ENCODE measurements at places on chromosomes 11 and 22.
A peak's percentile ranks its signal among the peaks of the same experiment; 100 is the strongest.

DNA sequence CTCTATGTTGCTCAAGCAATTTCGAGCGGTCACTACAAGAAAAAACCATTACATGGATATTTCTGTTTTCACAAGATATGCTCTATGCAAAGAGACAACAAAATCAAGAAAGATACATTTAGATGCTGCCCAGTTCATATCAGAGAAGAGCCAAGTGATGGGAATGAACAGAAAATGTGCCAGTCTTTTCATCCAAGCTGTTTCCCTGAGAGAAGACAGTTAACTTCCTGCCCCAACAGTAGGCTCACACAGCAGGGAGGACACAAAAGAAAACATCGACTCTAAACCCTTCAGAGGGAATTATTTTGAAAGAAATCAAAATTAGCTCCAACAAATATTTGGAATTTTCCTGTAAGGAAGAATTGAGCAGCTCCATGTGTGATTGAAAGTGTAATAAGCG lies 11.6 kb downstream of the JAML start:
- no peak for DNase-seq

GRCh38 chr11:11344045-11344444 lies 9.0 kb downstream of the CSNK2A3 start:
- DNase-seq, result no peak

DNA sequence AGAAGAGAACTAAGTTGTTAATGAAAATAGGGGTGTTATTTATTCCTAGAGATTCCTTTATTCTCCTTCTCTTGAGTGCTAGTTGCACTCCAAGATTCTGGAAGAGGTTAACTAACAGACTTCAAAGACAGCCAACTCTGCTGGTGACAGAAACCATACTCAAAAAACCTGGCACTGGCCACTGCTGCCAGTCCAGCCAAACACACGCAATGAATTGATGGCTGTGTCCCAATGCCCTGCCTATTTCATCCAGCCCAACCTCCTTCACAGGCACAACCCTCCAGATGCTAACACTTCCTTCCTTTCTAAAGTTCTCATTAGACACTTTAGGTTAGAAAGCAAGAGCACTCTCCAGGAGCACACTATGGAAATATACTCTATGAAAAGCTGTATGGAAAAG lies 150.8 kb upstream of the C11orf58 start:
- no peak for DNase-seq

DNA sequence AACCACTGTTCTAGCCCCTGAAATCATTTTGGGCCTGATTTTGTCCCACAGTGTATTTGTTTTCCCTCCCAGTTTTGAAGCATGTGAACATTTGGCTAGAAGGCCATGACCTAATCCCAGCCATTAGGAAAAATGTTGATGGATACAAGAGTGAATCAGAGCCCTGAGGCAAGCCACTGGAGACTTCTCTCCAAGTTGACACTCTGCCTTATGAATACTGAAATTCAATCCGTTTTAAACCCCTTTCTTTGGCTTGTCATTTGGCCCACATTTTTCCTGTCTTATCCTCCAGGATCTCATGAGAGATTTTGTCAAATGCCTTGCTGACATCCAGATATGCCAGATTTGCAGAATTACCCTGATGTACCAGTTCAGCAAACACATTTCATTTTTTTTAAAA lies 158.8 kb downstream of the FAT3 start:
- DNase-seq, result no peak

DNA sequence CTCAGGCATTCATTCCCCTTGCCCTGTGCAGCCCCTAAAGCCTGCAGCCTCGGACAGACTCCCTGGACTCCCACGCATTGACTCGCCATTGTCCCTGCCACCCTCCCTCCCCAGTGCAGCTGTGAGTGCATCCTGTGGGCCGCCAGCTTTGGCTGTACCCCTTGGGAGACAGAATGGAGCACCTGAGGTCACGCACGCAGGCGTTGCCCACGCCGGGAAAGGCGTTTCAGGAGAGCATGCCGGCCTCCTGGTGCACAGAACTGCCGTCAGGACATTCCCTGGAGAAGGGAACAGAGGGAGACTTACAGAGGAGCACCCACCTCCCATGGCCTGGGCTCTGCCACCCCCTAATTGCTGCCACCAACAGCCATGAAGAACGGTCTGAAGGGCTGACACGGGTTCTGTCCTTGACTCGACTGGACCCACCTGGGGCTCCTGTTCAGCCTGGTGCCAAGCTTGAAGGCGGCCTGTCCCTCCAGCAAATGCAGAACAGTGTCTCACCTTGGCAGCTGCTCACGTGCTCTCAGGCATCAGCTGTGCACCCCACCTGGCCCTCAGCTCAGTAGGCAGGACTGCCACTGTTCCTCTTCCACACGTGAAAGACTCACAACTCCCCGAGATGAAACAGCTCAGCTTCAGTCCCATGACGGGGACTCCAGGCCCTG lies 503.8 kb downstream of the BRD1 start:
- no peak for DNase-seq

DNA sequence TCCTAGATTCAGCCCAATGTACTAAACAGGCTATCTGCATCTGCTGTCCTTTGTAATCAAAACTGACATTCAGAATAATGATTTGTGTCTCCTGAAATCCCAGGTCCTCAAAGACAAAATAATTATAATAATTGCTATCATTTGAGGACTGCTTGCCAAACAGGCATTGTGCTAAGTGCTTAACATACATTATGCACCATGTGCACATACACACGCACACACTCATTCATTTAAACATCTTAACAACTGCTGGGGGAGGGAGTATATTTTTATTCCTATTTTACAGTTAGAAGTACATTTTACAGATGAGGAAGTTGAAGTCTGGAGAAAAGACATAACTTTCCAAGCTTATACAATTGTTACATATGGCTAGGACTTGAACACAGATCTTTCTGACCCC lies 308.0 kb upstream of the ZC3H12C start:
- DNase-seq, result no peak

DNA sequence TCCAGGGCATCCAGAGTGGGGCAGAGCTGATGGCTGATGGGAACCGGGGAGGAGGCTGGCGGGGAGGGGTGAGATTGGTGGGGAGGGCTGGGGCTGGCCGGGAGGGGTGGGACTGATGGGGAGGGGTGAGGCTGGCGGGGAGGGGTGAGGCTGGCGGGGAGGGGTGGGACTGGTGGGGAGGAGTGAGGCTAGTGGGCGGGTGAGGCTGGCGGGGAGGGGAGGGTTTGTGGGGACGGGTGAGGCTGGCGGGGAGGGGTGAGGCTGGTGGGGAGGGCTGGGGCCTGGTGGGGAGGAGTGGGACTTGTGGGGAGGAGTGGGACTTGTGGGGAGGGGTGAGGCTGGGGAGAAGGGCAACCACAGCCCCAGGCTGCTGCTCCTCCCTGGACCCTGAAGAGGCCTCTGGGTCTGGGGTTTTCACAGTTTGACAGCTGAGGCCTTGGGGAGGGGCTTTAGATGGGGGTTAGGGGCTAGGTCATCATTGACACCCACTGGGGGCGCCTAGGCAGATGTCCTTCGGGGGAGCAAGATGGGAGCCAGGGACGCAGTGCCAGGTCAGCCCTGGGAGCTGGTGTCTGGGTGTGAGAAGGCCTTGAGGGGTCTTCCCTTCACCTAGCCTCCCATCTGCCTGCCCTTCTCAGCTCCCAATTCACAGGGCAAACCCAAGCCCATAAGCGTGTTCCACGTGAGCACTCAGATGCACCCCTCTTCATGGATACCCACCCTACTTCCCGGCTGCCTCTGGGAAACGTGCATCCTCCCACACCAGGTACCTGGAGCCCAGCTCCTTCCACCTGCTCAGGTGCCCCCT lies 26.7 kb downstream of the PARVG start:
- DNase-seq, result no peak

GRCh38 chr11:94557992-94558391 lies 9.2 kb upstream of the PIWIL4 start:
- no peak for DNase-seq

DNA sequence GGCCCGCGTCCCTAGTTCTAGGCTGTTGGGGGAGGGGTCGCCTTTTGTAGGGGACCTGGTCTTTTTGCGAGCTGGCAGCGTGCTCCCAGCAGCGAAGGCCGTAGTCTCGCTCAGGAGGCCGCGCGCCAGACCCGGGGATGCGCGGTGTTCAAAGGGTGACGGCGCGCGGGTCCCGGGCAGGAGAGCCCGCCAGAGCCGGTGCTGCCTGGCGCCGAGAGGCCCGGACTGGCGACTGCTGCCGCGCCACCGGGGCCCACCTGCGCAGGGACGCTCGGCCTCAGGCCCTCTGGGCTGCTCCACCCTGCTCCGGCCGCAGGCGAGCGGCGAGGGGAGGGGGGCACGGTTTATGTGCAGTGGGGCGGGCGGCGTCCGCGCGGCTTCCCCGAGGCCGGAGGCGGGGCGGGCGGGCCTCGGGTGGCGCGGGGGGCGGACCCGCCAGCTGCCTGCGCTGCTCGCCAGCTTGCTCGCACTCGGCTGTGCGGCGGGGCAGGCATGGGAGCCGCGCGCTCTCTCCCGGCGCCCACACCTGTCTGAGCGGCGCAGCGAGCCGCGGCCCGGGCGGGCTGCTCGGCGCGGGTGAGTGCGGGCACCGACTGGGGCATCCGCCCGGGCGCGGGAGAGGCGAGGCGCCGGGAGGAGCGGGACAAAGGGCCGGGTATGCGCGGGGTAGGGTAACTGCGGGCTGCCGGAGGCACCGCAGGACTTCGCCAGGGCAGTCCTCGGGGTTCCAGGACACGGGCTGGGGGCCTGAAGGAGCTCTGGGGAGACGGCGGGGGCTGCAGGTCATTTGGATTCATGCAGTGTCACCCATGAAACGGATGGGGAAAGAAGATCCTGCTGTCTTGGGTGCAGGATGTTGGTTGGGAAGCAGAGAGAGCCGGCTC lies at the start of gene PRSS23:
Gene PRSS23, plus strand, starts transcription at position 467 of the 884 bp plus-strand sequence. CDS start 7,102 bp downstream, outside the sequence.
- peak; percentile 10 for DNase-seq

DNA sequence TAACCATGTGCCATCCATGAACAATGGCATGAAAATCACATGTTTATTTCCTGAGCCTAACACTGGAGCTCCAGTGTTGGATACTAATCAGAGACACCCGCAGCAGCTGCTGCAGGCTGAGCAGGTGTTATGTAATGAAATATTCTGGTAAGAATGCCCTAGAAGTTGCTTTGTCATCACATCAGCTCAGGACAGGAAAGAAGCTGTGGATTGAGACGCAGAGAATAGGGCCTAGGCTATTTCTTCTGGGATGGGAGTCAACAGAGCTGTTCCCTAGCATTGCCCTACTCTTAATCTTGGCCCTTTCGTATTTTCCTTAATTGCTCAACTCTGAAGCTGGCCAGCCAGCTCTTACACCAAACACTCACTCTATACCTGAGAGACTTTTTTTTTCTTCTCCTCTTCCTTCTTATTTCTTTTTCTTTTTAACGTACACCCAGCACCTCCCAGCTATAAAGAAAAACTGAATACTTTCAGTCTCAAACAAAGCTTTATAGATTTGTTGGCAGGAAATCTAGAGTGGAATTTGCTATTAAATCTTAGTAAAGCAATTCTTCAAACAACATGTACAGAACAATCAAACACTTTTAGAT lies 31.9 kb downstream of the RASSF10 start:
- DNase-seq, result no peak

GRCh38 chr11:75084883-75085282 lies 11.8 kb downstream of the OR2AT4 start:
- DNase-seq, result no peak

- DNase-seq, result no peak
These were observed 5.4 kb upstream of the TMPRSS4 start for GRCh38 chr11:118071416-118072030.

DNA sequence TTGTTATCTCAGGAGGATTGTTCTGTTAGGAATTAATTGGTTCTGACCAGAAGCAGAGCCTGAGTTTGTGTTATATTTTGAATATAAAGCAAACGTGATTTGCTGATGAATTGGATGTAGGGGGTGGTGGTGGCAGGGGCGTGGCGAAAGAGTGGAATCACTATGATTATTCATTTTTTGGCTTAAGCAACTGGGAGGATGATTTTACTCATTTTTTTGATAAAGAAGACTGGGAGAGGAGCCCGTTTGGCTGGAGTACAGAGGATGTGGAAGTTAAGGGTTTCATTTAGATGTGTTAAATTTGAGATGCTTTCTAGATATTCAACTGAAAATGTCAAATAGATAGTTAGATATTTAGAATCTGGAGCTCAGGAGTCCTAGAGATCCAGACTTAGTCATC lies 83.4 kb upstream of the MYO18B start:
- DNase-seq, result no peak

DNA sequence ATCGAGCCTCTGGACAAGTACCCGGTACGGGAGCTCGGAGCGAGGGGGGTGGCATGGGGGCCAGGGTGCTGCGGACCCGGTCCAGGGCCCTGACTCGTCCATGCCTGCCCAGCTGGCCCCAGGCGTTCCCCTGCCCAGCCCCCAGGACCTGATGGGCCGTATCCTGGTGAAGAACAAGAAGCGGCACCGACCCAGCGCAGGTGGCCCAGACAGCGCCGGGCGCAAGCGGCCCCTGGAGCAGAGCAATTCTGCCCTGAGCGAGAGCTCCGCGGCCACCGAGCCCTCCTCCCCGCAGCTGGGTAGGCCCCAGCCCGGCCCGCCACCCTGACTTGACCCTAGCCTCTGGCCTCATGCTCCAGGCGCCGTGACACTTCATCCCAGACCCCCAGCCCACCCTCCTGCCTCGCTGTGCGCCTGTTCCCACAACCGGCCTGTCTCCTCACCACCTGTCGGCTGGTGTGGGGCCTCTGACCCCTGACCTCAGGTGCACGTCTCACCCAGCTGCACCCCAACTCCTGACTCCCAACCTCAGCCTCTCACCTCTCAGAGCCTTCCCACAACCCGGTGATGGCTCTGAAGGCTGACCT lies 7.7 kb downstream of the PLCB3 start:
- no peak for DNase-seq

DNA sequence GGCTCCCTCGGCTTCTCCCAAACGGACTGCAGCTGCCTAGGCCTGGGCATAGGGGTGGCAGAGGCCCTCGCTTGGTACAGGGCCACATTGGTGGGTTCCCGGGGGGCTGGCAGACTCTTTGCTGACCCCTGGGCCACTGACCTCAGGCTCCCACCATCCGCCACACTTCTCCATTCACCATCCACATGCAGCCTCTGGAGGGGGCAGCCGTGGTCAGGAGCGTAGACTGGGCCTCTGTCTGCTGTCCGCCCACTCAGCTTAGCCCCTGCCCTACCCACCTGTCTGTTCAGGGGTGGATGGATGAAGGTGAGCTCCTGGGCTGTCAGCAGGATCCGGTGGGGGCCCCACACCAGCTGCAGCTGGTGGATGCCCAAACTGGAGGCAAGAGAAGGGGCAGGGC lies 45.7 kb upstream of the LRRC32 start:
- no peak for DNase-seq

DNA sequence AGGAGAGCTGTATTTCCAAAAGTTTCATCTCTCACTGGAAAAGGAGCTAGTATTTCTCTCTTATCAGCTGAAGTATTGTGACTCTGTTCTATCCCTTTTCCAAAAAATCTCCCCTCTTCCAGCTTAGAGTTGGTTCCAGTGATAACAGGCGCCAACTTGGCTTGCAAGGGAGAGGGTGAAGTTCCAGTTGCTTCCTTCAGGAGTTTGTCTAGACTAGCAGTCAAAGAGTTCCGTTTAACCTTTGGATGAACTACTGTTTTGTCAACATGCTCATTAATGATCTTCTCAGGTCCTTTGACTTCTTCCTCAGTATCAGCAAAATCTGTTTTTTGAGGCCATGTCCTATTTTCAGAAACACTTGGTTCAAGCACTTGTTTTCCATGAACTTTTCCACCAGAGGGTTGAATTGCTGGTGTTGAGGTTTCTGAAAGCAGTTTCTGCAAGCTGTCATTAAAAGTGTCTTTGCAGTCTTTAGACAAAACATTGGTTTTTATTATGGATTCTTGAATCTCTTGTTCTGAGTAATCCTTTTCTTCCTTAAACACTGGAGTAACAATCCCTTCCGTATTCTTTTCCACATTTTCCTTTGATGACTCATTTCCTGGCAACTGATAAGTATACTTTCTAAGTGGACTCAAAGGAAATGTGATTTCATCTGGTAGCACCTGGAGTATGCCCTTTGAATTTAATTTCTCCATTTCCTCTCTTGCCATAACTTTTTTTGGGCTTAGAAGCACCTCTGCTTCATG lies 39.7 kb upstream of the CCDC89 start:
- DNase-seq, result no peak
